Effector CD4-positive, alpha-beta T cell (primary cell): ENCODE measurements at places on chromosomes 3 and 15.

GRCh38 chr3:102346897-102347296 is 87.9 kb upstream of the ZPLD1 start:
- DNase-seq = no peak

- no peak for DNase-seq
Measured at GRCh38 chr3:45464336-45465170, 76.2 kb downstream of the LARS2 start.

DNA sequence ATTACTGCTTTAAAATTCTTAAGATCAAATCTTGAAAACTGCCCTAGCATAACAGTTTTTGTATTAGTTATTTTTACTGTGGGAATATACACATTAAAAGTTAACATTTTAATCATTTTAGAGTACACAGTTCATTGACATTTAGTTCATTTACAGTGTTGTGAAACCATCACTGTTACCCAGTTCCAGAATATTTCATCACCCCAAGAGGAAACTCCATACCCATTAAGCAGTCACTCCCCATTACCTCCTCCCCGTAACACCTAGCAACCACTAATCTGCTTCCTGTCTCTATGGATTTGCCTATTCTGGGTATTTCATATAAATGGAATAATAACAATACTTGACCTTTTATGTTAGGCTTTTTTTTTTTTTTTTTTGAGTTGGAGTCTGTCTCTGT is 164.1 kb upstream of the LRRFIP2 start:
- no peak for DNase-seq

DNA sequence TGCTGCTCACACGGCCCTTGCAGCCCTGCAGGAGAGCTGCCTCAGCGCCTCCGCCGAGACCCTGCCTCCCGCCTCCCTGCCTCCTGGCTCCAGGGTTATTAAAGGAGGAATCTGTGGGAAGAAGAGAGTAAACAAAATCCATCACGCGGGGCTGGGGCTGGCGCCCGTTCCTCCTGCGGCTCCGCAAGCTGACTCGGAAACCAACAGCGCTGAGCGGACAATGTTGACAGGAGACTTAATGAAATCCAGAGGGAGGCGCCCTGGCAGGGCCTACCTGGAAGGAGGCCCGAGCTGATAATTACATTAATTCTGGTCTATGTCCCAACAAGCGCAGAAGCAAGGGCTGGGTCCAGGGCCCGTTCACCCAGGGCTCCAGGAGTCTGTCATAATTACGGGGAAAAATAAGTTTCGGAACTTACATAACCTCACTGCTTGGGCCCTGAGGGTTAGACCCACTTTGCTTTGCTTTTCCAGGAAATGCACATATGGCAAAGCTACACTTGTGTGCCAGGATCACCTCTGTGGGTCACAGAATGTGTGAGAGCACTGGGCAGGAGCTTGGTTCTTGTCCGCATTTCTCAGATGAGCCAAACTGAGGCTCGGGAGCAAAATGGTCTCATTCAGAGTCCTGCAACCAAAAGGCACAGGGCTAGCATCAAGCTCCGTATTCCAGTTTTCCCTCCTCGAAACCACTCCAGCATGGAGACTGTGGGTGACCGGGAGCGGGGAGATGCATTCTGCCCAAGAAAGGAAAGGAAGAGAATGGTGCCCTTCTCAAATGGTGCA is 43.8 kb upstream of the SLC6A6 start:
- DNase-seq = no peak

DNA sequence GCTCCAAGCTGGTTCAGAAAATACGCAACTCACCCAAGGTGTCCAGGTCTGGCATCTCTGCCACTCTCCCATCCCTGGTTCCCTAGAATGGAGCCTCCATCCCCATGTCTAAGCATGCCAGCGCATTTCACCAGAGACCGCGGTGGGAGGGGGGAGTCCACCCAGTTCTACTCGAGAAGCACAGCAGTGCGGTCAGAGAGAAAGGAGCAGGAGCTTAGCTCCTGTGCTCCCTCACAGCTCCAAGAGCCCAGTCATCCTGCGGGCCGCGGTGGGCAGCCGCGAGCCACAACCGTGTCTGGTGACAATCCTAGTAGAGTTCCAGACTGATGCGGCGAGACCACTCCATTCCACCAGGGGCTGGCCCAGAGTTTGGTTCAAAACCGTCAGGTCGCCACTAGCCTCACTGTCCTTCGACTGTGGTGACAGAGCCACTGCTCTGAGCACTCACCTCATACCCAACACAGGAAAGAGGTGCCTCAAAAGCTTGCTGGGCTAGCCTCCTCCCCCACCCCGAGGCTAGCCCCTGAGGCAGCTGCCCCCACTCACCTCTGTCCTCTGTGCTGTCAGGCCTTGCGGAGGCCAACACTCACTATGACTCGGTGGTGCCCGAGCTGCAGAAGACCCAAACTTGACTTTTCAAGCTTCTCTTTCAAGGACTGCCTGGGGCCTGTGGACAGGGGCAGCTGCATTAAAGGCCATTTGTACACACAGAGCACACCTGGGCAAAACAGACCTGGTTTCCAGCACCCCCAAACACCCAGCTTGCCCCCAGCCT is 185.4 kb downstream of the XXYLT1 start:
- DNase-seq = no peak

GRCh38 chr15:92322566-92323355 is 70.9 kb upstream of the ST8SIA2 start:
- no peak for DNase-seq

DNA sequence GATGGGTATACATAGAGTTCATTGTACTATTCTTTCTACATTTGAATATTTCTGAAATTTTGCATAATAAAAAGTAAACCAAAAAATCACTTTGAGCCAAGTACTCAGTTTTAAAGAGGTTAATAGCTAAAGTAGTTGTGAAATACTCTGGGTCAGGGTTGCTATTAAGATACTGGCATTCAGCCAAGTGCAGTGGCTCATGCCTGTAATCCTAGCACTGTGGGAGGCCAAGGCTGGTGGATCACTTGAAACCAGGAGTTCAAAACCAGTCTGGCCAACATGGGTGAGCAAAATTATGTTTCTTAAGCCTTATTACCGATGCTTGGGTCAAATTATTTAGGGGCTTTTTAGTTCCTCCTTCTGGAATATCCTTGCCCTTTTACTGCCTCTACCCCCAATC is 122.0 kb upstream of the MELTF start:
- no peak for DNase-seq

DNA sequence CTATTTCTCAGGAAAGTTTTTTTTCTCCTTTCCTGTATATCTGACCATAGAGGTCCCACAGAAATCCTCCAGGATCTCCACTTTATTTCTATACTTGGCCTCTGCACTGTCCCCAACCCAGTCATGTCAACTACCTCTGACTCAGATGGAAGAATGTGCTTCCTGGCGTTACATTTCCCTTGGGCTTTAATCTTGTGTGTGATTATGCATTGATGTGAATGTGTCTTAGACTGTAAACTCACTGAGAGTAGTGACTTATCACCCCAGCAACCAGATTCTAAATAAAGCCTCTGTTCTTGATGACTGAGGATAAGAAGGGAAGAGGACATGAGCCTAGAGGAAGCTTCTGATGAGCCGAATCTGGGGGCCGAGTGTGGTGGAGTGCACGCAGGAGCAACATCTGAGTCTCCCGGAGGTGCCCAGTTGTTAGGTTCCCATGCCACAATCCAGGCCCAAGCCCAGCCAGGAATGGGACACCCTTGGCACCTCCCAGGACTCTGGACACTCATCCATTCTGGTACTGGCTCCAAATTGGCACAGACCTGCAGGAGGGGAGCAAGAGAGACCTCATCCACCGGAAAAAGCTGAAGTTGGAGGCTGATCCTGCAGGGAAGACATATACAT is 32.1 kb upstream of the HEG1 start:
- DNase-seq = no peak

DNA sequence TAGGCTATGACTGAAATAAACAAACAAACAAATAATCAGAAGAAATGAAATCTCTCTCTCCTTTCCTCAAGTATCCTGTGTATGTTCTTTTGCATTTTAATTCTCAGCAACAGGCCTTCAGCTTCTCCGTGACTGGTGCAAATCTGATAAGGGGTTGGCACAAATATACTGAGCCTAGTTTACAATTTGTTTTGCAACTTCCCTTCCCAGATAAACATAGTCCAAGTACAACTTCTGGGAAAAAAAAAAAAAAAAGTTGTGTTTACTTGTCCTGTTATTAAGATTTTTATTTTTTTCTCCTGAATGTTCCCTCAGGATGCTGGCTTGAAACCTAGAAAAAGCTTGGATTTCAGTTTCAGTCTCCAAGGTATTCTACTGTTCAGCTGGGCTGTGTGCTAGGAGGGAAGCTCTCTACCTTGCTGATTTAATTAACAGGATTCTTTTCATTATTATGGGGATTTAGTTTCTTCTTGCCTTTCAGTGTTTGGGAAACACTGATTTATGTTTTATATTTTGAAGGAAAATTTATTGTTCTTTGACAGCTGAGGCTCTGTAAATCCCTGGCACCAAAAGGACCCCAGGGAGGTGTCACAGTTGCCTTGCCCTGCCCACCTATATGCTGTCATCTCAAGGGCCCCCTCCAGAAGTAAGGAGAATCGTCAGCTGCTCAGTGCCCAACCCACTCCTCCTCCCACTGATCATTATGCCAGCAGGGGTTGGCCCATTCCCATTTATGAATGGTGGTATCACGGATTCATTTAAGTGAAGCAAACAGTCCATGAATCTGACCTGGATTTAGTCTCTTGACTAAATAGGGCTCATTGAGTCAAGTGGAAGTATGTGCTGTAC is 185.2 kb downstream of the MEIS2 start:
- no peak for DNase-seq

- DNase-seq = no peak
Measured at GRCh38 chr15:50251638-50252182, 13.8 kb downstream of the HDC start.

- no peak for DNase-seq
Measured at GRCh38 chr15:100986158-100986896, 67.2 kb downstream of the LRRK1 start.

DNA sequence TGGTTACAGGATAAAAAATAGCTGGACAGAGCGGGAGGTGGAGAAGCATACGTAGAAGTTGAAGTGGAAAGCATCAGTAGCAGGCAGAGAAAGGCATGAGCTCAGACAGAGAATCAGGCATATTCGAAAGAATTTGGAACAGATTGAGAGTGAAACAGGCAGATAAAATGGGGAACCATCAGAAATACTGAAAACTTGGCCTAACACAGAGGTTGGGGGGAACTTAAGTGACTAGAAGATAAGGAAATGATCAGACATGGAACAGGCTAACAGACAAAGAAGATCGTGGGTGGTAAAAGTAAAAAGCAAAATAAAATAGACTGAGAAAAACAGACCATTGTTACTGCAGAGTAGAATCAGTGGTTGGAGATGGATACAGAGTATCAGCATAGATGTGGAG is 32.9 kb downstream of the GTF2E1 start:
- no peak for DNase-seq

DNA sequence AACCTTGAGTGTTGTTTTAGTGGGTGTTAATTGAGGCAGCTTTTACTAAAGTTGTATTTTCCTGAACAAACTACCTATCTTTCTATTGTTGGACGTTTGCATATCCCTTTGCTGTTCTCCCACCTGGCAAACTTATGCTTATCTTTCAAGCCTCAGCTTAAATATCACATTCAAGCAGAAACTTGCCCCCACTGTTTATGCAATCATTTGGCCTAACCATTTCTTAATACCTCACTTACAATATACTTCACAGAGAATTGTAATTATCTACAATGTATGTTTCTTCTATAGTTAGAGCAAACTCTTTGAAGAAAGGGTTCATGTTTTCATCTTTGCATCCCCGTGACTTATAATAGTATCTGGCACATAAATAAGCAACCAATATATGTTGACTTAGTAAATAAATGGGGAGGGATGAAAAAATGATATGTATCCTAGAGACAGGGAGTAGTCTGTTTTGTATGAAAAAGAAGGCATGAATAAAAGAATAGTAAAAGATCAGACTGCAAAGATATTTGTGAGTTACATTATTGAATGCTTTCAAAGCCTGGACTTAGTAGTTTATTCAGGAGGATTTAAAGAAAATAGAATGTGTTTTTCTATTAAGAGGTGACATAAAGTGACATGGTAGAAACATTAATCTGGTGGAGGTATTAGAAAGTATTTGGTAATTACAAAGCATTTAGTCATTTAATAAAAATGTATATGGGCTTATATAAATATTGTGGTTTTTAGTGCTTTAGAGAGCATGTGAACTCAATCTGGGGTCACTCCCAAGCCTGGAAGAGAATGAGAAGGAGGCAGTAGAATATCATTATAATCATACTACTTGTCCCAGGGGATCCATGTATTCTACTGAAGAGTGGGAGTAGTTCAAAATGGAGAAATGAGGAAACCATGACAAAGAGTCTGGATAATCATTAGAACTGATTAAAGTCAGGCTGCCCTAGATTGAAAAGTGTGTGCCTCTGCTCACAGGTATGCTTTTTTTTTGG is 60.0 kb upstream of the DCBLD2 start:
- no peak for DNase-seq
